Muscle of back (tissue), 13 donors: ENCODE measurements at places on chromosomes 2 and 18.

DNA sequence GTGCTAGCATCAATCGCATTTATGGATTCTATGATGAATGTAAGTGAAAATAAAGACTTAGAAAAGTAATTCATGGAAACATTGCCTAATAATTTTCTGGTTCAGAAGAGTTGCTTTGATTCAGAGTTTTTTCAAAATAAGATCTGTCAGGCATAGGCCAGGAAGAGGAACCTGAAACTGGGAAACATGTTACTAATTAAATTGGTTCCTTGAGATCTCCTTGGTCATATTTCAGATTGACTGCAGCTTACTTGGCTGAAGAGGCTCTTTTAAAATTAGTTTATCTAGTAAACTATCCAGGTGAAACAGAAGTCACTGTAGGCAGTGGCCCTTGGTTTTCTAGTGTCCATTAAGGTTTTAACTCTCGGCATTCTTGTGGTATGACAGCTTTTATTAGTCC lies 27.4 kb downstream of the PPP1CB start:
- no peak for DNase-seq

DNA sequence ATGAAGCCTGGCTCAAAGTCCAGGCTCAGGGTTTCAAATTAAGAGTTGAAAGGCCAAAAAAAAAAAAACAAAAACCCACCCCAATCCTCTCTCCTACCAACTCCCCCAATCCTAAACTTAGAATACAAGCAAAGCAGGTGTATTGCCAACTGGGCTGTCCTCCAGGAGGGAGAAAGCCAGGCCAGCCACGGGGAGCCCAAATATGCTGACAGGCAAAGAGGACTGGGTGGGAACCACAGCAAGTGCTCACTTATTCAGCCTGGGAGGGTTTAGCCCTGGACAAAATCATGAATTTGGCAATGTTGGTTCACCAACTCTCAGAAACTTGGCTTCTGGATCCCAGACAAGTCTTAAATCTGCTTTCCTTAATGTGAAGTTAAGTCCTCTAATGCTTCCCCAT lies 36.5 kb downstream of the GKN2 start:
- DNase-seq = no peak

GRCh38 chr2:383178-383577 lies 95.3 kb upstream of the ALKAL2 start:
- DNase-seq = no peak

DNA sequence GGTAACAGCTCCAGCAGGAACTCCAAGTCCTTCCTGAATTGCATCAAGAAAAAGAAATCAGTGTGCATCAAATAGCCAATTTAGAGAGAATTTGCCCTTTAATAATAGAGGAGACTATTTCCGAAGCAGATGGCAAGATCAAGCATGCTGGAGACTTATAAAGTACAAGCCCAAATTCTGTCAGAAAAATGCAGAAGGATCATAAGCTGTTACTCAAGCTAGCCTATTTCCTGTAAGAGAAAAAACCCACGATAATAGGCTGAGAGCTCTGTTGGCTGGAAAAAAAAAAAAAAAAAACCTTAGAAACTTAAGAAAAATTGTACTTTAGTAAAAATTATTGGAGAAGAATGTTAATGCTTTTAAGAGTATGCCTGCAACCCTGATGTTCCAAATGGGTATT lies 24.4 kb upstream of the ITM2C start:
- no peak for DNase-seq

DNA sequence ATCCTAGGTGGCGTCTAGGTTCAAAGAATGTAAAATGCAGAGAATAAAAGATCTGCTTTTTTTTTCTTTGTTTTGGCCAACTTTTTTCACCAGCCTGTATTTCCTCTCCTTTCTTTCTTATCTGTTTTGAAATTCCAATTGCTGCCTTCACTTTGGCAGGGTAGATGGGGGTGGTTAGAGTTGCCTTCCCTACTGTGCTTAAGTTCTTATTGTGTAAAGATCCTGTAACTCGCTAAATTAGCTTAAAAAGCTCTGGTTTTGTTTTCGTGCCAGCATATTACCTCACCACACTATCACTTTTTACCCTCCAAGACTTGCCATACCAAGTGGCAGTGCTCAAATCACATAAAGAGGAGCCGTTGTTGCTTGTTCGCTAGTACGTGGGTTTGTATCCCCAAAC lies 921.7 kb downstream of the DPP10 start:
- no peak for DNase-seq

DNA sequence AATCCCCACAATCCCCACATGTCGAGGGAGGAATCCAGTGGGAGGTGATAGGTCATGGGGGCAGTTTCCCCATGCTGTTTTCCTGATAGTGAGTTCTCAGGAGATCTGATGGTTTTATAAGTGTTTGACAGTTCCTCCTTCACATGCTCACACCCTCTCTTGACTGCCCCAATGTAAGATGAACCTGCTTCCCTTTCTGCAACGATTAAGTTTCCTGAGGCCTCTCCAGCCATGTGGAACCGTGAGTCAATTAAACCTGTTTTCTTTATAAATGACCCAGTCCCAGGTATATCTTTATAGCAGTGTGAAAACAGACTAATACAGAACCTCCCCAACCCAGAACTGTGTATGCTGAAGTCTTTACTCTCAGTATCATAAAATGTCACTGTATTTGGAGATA lies 289.5 kb upstream of the MMADHC start:
- no peak for DNase-seq

- no peak for DNase-seq
Measured at GRCh38 chr2:10161206-10161931, 38.8 kb downstream of the RRM2 start.

- no peak for DNase-seq
Measured at GRCh38 chr18:52442686-52443085, 102.7 kb downstream of the DCC start.

DNA sequence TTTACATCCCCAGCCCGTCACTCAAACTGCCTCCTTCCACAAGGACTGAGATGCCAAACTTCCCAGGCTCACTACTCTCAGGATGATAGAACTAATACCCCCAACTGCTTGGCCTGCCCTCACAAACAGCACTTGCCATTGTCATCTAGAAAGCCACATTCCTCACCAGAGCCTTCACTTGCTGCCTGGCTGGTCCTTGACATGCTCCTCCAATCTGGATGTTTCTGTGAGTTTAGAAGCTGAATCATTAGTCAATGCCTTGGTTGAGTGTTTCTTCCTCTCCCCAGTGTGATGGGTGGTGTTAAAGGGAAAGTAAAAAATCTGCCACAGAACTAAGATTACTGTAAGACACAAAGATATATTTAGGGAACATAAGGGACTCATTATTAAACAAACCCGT lies 52.5 kb downstream of the MARCHF4 start:
- no peak for DNase-seq

DNA sequence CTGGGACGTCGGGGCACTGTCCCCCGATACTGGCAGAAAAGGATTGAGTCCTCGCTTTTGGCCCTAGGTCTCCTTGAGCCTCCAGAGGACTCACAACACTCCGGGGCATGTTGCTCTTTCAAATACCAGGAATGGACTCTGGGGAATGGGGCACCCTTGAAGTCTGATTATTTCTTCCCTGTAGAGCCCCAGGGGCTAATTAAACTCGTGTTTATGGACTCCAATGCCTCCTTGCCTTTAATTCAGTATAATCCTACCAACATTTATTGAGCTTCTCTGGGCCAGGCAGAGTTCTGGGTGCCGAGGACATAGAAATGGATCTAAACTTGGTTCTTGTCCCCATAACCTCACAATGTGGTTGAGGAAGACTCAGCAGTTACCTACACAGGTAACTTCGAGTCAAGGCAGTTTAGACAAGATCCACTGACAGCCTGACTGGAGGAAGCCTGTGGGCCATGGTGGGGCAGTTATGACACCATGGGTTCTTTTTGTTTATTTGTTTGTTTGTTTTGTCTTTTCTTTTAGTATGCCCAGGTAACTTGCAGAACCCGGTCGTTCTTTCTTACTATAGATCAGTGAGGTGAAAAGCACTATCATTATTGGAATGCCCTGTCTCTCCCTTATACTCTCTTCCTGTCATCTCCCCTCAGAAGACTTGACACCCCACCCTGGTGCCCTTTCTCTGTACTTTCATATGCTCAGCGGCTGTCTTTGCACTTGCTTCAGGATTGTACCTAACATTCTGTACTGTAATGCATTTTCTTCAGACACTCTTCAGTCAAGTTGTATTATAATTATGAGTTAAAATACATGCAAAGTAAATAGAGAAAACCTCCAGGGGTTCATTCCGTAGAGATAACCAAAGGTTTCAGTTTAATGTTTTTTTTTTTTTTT lies 3.2 kb downstream of the CFLAR start:
- no peak for DNase-seq

DNA sequence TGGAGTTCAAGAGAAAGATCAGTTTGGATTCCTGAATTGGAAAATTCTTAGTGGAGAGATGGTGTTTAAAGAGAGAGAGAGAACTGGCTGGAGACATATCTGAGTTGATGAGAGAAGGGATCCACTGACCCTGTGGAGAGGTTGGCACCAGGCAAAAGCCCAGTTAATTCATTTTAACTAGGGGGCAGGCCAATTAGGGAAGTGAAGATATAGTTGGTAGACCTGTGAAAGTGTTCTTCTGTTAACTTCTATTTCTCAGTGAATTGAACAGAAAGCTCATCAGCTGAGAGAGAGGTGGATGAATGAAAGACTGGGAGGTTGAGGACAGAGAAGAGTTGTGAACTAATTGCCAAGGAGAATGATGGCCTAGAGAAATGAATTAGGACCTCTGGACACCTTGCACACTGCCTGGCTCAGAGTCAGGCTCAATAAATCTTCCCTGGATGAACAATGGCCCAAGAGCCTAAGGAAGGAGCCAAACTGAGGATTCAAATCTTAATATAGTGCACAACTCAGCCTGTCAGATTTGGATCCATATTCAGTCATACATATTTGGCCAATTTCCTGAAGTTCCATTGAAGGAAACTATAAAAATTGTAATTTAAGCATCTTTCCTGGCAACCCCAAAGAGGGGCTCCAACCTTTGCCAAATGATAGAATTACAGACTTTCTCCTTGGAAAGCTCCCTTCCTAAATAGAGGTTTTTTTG lies 82.2 kb upstream of the RMDN2 start:
- peak; percentile 88 for DNase-seq

GRCh38 chr2:29816651-29817050 lies 104.7 kb downstream of the ALK start:
- no peak for DNase-seq

- no peak for DNase-seq
Measured at GRCh38 chr2:31197166-31197565, 20.1 kb downstream of the CAPN14 start.

- no peak for DNase-seq
Measured at GRCh38 chr2:186927185-186927866, 78.4 kb upstream of the ZSWIM2 start.

GRCh38 chr2:60485055-60485454 lies 68.4 kb downstream of the BCL11A start:
- DNase-seq = no peak

GRCh38 chr2:29655391-29656086 lies 265.8 kb downstream of the ALK start:
- no peak for DNase-seq

GRCh38 chr2:138829326-138829919 lies 49.2 kb upstream of the NXPH2 start:
- DNase-seq = no peak

DNA sequence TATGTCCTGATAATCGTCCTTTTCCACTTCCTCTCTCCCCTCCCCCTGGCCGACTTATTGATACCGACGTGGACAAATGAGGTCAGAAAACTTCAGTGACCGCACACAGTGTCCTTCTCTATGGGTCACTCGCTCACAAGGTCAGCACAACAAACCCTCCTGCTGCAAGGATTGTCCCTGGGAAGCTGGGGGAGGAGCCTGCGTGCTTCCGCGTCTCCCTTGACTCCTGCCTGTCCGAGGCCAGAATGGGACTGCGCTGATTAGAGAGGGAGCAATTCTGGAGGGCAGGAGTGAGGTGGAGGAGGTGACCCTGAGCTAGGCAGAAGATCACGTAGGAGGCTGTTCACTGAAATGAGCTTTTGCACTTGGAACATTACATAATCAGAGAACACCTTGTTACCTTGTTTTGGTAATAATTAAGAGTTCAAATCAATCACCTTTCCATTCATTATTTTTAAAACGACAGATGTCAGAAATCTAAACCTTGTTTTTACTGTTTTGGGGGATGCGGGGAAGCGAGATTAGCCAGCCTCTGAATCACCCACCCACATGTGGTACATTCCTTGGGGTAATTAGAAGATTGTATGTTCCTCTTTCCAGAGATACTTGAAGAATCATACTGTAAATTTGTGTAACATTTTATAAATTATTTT lies 70.6 kb downstream of the CTAGE1 start:
- no peak for DNase-seq

- DNase-seq = no peak
Measured at GRCh38 chr2:213818436-213818835, 534.2 kb downstream of the SPAG16 start.

GRCh38 chr2:214077727-214078126 lies 333.1 kb upstream of the VWC2L start:
- no peak for DNase-seq

GRCh38 chr18:49031511-49032188 lies 80.9 kb upstream of the SMAD7 start:
- DNase-seq = no peak

DNA sequence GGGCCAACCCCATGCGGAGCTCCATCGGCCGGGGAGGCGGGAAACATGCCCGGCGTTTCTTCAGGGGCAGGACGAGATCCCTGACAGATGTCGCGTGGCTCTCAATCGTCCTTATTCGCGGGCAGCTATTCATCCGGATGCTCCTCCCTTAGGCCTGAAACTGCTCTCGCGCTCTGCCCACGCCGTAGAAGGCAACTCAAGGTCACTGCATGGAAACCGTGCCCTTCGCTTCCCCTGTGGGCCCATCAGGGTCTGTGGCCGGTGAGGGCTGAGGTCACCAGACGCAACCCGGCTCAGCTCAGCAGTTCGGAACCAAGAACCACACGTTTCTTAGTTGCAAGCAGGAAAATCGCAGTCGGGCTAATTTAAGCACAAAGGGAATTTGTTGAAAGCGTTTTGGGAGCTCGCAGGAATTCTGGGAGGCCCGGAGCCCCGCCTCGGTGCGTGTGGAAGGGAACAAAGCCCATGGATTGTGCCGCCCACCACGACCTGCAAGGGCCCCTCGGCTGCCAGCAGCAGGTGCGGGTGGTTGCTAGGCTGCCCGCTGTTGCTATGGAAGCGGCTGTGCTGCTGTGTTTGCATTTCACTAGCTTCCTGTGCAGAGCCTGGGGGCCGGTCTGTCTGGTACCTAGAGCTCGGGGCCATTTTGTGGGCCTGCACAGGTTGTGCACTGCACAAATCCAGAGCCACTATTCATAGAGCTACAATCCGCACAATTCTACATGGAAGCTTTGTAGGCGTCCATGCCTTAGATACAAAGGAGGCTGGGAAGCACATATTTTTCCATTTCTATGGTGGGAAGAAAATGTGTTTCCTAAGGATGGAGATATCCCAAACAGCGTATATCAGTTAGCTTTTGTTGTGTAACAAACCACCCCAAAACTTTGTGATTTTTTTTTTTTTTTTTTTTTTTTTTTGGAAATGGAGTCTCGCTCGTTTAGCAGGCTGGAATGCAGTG lies 6.0 kb upstream of the ALLC start:
- DNase-seq = no peak

DNA sequence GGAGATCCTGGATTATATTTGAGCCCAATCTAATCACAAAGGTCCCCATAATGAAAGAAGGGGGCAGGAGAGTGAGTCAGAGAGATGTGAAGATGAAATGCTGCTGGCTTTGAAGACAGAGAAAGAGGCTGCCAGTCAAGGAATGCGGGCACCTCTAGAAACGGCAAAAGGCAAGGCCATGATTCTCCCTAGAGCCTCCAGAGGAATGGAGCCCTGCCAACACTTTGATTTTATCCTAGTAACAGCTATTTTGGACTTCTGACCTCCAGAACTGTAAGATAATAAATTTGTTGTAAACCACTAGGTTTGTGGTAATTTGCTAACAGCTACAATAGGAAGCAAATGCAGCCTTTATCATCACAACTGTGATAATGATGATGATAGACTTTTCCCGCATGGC lies 32.9 kb downstream of the LBH start:
- DNase-seq = no peak

- DNase-seq = no peak
Measured at GRCh38 chr2:165847001-165847400, 53.0 kb upstream of the GALNT3 start.
